ENCODE measurements at places on chromosomes 1 and 21.

DNA sequence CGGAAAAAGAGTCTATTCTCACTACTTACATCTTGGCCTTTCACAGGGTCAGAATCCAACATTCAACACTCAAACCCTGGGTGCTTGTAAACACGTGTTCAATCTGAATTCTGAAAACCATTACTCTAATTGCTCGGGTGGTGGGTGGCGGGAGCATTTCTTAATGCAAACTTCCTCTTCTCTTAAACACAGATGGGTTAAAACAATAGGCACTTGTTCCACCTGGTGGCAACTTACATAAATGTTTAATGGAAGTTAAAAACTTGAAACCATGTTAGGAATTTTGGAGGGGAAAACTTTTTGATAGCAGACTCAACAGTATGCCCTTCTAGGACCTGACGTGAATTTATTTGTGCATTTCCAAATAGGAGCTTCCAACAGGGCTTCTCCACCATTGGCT is 23.4 kb upstream of the TDRD10 start:
- DNase-seq = no peak

DNA sequence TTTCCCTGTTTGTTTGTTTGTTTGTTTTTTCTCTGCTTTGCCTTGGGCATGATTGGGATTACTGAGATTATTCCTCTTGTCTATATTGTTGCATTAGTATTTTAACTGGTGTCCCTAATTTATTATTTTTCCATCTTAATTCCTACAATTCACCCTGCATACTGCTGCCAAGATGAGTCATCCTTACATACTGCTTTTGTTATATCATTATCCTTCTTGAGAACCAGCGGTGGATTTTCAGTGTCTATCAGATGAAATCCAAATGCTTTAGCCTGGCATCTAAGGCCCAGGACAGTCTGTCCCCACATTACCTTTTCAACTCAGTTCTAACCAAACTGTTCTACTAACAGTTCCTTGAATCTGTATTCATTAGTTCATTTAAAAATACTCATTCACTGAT is 101.7 kb downstream of the OLFML2B start:
- no peak for DNase-seq

DNA sequence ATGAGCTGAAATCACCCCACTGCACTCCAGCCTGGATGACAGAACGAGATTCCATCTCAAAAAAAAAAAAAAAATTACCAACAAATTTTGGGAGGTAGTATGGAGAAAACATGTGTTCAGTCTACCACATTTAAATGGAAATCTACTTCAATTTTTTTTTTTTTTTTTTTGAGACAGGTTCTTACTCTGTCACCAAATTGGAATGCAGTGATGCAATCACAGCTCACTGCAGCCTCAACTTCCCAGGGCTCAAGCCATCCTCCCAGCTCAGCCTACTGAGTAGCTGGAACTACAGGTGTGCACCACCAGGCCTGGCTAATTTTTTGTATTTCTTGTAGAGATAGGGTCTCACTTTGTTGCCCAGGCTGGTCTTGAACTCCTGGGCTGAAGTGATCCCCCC is 82.1 kb downstream of the GFI1 start:
- no peak for DNase-seq

- no peak for DNase-seq
Observed at GRCh38 chr1:158112994-158113758, 67.5 kb upstream of the CD1D start.

- DNase-seq = peak; percentile 74
Observed at GRCh38 chr1:113871597-113872113, at the start of gene PTPN22. PTPN22 (minus strand) TSS chr1:113871712.

DNA sequence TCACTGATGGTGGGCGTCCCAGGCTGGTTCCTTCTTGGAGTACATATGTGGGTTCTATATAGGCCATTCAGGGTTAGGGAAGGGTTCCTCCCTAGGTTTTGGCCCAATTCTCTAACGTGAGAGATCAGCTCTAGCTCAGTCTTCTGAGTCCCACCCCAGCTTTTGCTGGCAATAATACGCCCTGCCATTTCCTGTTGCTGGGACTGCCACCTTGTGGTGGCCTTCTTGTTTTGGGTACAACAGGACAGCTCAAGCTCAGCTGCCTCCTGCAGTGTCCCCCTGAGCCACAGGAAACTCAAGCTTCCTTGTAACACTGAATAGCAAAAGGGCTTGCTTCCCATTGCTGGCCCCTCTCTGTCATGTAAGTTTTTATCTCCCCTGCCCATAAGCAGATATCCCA is 77.8 kb downstream of the BACH1 start:
- peak; percentile 14 for DNase-seq

DNA sequence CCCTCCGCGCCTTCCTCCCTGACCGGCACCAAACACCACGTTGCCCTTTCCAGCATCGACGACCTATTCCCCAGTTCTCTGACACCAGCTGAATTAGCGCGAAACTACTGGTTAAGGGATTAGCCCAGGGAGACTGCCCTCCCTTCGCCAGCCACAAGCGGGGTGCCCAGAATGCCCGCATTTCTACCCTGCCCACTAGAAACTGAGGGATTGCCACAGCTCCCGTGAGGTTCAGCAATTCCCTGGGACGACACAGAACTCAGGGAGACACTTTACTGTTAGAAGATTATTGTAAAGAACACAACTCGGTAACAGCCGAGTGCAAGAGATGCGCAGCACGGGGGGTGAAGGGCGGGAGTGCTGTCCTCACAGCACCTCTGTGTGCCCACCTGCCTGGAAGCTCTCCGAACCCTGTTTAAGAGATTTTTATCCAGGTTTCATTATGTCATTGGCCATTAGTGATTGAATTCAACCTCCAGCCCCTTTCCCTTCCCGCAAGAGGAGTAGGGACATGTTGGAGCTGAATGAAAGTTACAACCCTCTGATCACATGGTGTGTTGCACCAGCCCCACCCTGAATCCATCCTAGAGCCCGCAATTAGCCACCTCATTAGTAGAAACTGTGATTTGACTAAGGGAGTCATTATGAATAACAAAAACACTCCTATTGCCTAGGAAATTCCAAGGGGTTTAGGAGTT is 15.8 kb upstream of the RIPPLY3 start:
- no peak for DNase-seq

DNA sequence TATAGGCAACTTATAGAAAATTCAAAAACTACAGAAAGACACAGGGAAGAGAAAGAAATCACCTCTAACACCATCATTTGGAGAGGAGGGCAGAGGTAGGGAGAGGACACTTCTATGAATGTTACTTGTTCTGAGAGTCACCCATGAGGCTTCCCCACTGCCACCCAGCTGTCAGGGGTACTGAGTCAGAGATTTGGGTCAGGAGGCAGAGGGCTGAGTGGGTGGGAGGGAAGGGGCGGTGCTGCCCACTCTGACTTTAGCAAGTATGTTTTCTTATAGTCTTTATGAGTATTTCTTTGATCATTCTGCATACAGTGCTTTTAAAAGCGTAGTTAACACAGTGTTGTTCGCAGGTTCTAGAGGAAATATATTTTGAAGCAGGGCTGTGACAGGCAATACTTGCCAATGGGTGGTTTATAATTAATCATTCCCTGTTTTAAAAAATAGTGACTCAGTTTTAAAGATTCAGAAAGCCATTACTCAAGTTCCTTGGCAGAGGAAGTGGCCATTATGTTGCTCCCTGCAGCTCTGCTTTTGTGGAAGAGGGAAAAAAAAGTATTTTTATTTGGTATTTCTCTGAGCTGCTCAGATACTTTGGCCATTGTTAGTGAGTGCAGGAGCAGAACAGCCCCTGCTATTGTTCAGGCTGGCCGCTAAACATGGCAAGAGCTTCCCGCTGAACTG is 18.3 kb downstream of the IL6R start:
- no peak for DNase-seq

GRCh38 chr1:110798691-110799256 is 74.2 kb upstream of the CD53 start:
- no peak for DNase-seq

DNA sequence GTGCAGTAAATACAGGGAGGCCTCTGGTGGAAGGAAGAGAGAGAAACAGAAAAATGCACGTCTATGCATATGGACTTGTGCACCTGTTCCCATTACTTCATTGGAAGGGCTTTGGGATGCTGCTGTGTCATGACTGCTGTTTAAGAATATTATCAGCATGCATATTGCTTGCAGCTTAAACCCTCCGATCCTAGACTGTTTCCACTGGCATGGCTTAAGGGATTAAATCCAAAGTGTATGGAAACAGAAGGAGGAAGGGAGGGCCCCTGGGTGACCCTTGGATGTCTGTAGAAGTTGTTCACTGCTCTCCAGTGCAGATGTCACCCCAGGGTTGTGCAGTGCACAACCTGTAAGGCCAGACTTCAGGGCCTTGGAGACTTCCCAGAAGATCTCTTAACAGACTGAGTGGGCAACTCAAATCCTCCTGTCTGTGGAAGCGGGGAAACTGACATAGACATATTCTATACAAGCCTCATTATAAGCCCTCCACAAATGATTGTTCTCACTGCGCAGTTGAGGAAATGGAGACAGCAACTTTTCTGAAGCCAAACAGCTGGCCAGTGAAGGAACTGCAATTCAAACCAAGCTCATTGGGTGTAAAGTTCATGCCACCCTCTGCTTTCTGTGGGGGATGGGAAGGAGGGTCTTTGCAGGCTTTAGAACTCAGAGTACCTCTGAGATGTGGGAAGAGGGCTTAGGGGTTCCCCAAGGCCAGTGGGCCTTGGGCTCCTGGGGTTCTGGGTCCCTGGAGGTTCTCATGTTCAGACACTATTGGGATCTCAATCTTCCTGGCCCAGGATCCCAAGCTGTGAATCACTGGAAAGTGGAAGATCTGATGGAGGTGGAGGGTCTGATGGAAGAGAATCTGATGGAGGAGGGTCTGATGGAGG is 73.8 kb downstream of the UMODL1 start:
- DNase-seq = no peak

DNA sequence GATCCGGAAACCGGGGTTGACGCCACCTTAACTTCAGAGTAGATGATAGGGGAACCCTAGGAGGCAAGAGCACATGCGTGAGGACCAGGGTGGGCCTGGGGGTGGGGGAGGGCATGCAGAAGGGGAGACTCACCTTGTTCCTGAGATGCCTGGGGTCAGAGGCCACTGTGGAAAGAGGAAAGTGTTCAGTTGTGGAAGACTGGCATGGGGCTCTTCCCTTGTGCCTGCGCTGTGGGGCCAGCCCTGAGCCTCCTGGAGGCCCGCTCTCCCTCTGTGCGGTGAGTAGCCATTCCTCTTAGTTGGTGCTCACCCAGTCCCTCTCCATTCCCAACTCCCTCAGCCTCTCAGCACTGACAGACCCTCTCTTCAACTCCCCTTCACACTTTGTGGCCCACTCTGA is 36.6 kb downstream of the FCRL5 start:
- no peak for DNase-seq

DNA sequence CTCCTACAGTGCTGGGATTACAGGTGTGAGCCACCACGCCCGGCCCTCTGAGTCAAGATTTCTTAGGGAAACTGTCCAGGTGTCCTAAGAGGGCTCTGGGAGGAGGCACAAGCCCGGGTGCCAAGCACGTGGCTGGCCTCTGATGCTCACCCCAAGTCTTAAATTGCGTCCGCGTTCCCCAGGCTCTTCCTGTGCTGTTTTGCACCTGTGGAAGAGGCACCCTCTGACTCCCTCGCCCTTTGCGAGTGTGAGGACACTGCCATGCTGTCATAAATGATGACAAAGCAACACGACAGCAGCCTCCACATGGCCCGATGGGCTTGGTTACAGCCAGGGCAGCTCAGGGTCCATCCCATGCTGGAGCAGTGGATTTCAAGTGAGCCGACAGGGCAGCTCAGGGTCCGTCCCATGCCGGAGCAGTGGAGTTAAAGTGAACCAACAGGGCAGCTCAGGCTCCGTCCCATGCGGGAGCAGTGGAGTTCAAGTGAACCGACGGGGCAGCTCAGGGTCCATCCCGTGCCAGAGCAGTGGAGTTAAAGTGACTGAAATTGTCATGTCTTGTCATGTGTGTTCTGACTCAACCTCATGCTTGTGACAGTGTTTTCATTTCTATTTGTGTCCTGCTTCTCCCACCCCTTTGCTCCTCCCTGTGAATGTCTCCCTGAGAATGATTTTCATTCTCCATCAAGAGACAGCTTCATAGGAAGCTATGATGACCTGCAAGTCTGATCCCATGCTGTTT is 33.9 kb downstream of the PCNT start:
- DNase-seq = no peak

GRCh38 chr1:11342621-11343032 is 69.6 kb downstream of the UBIAD1 start:
- no peak for DNase-seq

- DNase-seq = no peak
Observed at GRCh38 chr1:158833264-158833663, 2.1 kb downstream of the MNDA start.

- no peak for DNase-seq
Observed at GRCh38 chr1:51878308-51878615, 265 bp downstream of the NRDC start.

GRCh38 chr1:211501711-211502400 is 9.9 kb upstream of the RD3 start:
- no peak for DNase-seq

Measured in activated CD4-positive, alpha-beta T cell treated with anti-CD3 and anti-CD28 coated beads for 1 hour (primary cell).